ENCODE measurements at places on chromosomes 4 and X.

DNA sequence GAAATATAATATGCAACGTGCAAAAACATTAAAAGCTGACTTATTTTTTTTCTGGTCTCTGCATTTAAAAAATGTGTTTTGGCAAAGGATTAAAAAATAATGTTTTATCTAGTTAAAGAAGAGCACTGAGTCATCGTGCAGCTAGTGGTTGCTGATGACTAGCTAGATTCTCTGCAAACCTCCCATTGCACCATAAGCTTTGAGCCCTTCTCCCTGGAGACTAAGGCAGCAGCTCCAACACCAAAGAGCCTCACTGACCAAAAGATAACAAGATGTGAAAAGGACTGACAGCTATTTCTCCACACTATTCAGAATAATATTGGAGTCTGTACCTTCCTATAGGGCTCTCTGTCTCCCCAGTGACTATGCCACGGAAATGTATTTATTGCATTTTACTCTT is 424.3 kb downstream of the SLITRK2 start:
- DNase-seq = no peak

- DNase-seq = no peak
Observed at GRCh38 chr4:8165374-8165896, 6.8 kb upstream of the ABLIM2 start.

DNA sequence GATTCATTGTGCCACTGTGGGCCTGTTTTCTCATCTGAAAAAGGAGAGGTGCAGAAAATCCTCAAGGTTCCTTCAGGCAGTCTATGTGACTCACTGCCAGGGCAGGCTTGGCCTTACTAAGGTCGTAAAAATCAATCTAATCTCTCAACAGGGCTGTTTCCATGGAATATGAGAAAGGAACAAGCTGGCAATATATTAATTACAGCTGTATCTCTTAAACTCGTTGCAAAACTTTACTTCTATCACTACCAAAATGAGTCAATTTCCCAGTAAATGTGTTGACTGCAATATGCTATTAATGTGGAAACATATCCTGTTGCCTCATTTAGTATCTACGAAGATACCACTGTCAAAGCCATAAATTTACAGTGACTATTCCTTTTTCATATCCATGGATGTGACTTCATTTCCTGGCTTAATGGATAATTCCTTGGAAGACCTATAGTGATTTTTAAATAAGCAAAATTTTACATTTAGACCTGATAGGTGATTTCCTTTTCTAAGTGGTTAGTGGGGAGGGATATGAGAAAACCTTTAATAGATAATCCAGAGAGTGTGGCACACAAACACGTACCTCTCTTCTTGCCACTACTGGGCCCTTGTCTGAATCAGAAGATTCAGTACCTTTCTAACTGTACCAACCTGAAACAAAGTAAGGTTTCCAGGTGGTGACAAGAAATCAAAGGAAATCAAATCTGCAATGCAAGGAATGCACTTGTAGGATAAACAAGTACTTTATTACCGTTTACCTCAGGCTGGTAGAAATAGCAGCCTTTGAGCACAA is 127.4 kb upstream of the FTHL17 start:
- no peak for DNase-seq

DNA sequence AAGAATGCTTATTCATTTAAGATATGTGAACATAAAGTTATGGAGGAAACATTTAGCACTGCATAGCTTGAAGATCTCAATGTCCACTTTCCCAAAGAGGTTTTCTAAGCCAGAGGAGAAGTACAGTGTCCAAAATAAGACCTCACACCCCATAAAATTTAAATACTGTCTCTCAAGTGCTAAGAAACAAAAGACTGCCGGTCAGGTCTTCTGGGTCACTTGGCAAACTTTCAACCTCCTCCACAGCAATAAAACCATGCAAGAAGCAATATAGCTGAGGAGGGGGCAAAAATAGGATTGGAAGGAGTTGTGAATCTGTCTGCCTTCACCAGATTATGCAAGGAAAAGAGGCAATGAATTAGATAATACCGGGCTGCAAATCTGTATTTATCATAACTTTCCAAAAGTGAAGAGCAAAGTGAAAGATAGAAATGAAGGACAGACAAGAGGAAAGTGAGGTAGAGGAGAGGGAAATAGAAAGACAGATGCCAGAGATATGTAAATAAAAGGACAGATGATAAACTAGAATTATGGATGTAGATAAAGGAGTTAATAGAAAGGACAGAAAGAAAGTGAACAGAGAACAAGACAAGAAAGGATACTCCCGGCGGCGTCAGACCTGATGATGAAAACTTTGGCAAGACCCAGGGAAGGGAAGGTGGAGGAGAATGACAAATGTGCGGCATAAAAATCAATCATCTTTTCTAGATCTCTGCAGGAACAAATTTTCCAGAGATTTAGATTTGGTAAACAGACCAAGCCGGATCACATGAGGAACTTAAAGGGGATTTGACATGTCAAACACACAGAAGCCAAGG is 152.7 kb upstream of the FAM241A start:
- no peak for DNase-seq

GRCh38 chr4:14262221-14262620 is 634.7 kb upstream of the BOD1L1 start:
- DNase-seq = no peak

GRCh38 chr4:139761461-139761860 is 95.8 kb downstream of the MGST2 start:
- DNase-seq = peak; percentile 44

GRCh38 chrX:104411800-104412199 is 154.2 kb upstream of the IL1RAPL2 start:
- DNase-seq = no peak

DNA sequence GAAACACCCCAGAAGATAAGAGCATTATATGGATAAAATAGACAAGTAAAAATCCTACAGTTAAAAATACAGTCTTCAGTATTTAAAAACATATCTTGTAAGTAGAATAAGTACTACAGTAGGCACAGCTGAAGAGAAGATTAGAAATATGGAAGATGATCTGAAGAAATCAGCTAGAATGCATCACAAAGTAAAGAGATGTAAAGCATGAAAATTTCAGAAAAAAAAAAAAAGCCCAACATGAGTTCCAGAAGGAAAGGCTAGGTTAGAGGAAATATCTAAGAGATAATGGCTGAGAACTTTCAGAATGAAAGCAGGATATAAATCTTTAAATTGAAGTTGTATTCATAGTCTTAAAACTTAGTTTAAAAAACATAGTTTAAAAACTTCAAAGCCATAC is 21.0 kb downstream of the EPGN start:
- no peak for DNase-seq

- DNase-seq = peak; percentile 70
Observed at GRCh38 chr4:140861359-140862176, 105.4 kb upstream of the TBC1D9 start.

DNA sequence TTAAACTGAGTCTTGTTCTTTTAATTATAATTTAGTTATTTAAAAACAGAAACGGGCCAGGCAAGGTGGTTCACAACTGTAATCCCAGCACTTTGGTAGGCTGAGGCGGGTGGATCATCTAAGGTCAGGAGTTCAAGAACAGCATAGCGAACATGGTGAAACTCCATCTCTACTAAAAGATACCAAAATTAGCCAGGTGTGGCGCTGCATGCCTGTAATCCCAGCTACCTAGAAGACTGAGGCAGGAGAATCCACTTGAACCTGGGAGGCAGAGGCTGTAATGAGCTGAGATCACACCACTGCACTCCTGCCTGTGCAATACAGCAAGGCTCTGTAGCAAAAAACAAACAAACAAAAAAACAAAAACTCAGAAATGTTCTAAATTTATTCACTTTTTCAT is 852.9 kb downstream of the TECRL start:
- no peak for DNase-seq

- DNase-seq = no peak
Observed at GRCh38 chr4:24650849-24651640, 66.7 kb upstream of the DHX15 start.

GRCh38 chr4:79163981-79164490 is 161.8 kb downstream of the NAA11 start:
- DNase-seq = no peak

DNA sequence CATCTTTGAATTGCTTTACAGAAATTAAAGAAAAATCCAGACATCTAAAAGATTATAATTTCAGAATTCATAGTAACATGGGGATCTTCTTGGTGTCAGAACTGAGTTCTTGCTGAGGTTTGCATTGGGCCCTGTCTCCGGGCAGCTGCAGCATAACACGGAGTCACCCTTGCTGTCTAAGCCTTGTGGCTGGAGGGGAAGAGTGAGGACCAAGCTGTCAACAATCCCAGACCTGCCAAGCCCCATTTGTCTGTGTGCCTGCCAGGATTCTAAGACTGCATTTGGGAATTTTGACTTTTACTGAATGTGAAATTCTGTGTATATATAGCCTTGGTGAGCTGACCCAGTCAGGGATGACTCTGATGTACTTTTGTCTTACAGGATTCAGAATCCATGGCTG is 25.2 kb upstream of the NAP1L5 start:
- DNase-seq = no peak

GRCh38 chr4:122689972-122690371 is 42.5 kb upstream of the BBS12 start:
- no peak for DNase-seq

DNA sequence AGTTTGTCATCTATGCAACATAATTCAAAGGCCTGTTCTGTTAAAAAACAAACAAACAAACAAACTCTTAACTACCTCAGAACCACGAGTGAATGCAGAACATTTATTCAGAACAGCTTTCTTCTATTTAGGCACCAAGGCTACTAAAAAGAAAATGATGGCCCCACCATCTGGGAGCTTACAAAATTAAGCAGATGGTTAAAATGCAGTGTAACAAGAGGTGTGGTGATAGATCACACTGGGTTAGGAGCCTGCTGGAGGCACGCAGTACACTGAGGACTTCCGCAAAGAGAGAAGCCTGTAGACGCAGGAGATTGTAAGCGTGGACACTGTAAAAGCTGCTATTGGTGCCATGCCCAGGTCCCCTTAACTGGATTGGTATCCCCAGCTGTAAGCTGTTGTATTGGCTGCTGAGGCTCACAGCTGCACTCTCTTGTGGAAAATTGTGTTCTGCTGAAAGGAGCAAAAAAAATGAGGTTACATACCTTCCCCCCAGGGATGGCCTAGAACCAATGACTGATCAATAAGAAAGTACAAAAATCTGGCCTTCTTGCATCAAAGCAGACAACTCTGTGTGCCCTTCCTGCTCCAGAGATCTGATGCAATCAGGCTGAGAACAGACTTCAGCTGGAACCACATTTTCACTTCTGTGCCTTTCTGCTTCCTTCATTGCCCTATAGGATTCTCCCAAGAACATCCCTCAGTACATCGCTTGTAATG is 60.0 kb downstream of the SHROOM3 start:
- DNase-seq = no peak

GRCh38 chrX:49915361-49916222 is 6.8 kb upstream of the CLCN5 start:
- peak; percentile 64 for DNase-seq

DNA sequence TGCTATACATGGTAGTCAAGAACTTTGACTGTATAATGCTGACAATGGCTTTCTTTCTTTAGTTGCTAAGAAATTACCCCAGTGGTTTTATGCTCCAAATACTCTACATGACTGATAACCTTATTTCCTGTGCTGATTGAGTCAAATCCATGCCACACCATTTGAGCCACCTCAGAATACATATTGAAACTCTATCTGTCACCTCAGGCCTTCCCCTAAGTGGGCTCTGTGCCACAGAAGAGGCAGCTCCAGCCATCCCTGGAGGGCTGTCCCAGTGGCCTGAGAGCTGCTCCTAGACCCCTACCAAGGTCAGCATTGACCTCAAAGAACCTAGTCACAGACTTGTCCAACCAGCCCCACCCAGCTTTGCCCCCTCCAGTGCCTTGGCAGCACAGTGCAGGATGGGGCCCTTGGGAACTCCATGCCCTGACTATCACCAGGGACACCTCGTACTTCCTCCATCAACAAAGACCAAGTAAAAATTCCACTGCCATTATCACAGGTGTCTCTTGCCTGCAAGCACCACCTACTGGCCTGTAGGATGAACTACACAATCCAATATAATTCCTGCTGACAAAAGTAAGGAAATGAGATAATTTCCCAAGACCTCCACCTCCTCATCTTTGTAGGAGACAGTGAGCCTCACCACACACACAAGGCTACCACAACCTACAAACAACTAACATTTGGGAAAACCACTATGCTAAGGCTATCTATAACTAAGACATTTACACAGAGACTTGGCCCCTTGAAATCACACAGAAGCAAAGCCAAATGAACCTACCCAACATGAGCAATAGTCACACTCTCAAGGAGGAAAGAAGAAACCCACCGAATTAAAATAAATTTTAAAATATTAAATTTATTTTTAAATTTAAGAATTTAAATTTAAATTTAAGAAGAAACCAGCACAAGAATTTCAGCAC is 239.9 kb downstream of the NKX6-1 start:
- DNase-seq = peak; percentile 18

DNA sequence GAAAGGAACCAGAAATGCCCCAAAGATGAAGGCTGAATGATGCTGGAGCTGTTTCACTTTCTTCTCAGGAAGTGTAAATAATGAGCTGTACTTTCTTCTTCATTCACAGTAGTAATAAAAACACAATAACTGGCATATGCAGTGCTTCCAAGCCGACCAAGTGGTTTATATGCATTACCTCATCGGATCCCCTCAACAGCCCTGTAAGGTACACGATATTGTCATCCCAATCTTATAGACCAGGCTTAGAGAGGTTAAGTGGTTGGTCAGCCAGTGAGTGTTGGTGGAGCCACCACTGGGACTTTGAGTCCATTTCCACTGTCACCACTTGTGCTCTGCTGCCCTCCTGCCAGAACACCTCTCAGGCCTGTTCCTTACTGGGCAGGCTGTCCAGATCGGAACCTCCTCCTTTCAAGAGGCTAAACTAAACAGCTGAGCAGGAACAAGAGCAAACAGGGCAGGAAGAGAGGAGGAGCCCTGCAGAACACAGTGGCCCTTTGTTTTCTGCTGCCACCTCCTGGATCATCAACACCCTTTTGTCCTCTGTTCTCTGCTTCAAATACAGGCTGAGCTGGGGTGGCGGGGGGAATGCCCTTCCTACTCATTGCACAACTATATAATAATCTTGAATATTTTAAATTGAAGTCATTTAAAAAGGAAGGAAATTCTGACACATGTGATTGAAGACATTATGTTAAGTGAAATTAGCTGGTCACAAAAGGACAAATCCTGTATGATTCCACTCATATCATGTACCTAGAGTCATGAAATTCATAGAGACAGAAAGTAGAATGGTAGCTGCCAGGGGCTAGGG is 112.5 kb upstream of the ATP6AP2 start:
- DNase-seq = peak; percentile 33

DNA sequence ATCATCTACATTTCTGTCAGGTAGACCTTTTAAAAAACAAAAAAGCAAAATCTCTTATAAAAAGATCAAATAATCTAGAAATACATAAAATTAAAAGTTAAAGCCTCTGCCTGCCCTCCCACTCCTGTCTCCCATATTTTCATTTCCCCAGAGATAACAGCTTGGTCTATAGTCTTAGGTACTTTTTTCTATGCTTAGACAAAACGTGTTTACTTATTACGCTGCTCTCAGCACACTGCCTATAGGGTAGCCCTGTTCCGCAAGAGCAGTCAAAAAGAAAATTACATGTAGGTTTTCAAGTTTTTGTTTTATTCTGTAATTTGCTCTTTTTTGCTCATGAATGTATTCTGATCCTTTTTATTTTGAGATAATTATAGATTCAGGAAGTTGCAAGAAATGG is 73.3 kb downstream of the TAF1 start:
- no peak for DNase-seq

GRCh38 chrX:154505734-154506133 is 10.3 kb downstream of the FAM3A start:
- no peak for DNase-seq

GRCh38 chrX:135543924-135544323 is 23.5 kb downstream of the INTS6L start:
- DNase-seq = peak; percentile 19

GRCh38 chr4:123941306-123941705 is 544.7 kb downstream of the SPRY1 start:
- DNase-seq = no peak

Measured in RPMI8226 (cell line).